Transverse colon (tissue), 4 donors: ENCODE measurements at places on chromosomes 3 and 15. TPM values are rescaled to one million over a fixed set of nuclear protein-coding genes. Genes with fewer than 3 reads are reported as not detected.

- DNase-seq, result no peak
Measured at GRCh38 chr3:187770224-187770623, 25.0 kb upstream of the BCL6 start.

DNA sequence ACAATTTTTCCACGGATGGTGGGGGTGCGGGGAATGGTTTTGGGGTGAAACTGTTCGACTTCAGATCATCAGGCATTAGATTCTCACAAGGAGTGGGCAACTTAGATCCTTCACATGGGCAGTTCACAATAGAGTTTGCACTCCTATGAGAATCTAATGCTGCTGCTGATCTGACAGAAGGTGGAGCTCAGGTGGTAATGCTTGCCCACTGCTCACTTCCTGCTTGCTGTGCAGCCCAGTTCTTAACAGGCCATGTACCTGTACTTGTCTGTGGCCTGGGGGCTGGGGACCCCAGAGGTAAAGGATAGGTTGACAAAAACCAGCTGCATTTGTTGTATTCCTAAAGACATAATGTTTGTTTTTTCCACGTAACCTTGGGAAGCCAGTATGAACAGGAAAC, 16.0 kb downstream of the DZIP3 start:
- DNase-seq, result no peak

DNA sequence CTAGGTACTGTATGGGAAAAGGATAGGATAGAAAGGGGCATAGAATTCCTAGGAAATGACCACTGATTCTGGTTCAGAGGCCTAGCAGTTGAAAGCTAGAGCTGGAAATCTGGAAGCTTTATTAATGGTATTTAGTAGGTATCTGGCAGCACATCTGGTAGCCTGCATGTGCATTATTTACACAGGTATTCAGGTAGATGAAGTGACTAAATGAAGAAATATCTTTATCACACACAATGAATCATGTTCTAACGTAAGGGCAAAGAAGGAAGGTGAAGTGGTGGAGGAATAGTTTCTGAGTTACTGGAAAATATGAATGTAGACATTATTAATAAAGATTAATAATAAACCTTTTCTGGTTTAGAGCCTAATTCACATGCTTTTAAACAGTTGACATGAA, 119.9 kb downstream of the MBNL1 start:
- DNase-seq, result no peak

DNA sequence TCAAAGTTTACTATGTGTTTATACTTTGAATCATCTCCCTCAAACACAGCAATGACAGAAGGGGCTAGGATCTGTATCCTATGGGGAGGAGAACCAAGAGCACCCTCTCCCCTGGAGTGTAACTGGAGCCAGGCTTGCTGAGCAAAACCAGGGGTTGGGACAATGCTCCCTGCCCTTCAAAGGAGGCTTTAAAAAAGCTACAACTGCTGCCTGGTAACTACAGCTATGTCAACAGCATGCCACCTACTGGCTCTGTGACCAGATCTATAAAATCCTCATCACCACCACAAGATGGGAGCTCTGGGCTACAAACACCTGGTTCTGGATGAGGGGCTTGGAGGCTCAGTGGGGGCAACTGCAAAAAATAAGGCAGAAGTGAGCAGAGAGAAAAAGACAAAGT, 61.9 kb downstream of the ANO10 start:
- no peak for DNase-seq

- DNase-seq, result no peak
Measured at GRCh38 chr15:35151782-35152181, 66.7 kb upstream of the NANOGP8 start.

- no peak for DNase-seq
Measured at GRCh38 chr3:12150112-12150511, 8.6 kb downstream of the TIMP4 start.

DNA sequence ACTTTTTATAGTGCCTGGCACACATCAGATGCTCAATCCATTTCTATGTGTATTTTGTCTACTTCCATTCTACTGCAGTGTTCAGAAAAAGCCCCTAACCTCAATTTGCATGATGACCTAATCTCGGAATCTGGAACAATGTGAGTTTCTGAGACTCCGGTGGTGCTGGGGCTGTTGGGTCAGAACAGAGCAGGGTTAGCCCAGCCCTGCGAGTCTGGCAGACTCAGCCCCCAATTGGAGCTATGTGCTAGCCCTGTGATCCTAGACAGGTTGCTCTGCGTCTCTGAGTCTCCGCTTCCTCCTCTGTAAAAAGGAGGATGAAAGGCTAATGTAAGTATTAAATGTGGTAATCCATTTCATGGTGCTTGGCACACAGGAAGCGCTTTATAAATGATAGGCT, 95.0 kb upstream of the ICE2 start:
- DNase-seq, result peak; percentile 54

- DNase-seq, result peak; percentile 55
Measured at GRCh38 chr15:90035095-90035839, 34.1 kb downstream of the ZNF710 start.

- no peak for DNase-seq
Measured at GRCh38 chr3:102141928-102142239, 292.6 kb downstream of the NFKBIZ start.

- peak; percentile 21 for DNase-seq
Measured at GRCh38 chr15:81752546-81752942, 293.3 kb downstream of the MEX3B start.

GRCh38 chr3:117853923-117854668, 1144.5 kb downstream of the TUSC7 start:
- DNase-seq, result no peak

DNA sequence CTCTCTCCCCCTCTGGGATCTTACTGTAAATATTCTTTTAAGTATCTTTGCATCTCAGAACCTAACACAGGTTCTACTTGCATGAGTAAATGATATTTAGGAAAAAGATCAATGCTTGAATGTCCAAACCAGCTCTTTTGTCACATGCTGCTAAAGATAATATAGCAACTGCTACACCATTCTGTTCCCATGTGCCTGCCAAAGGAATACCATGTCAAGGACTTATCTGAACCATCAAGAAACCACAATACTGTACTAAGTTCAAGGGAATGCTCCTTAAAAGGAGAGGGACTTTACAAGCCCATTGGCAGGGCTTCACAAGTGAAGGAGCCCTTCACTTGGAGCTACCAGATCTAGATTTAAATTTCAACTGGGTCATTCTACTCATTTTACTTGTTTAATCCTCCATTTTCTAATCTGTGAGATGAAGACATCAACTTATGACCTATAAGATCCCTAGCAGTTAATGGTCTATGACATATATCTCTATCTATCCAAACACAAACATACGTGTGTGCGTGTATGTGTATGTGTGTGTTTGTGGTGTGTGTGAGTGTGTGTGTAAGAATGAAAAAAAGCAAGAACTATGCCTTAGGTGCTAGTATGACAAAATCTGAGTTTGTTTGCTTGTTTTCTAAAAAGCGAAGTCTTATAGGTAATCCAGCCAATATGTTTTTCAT, 13.0 kb upstream of the SEC62 start:
- DNase-seq, result no peak

DNA sequence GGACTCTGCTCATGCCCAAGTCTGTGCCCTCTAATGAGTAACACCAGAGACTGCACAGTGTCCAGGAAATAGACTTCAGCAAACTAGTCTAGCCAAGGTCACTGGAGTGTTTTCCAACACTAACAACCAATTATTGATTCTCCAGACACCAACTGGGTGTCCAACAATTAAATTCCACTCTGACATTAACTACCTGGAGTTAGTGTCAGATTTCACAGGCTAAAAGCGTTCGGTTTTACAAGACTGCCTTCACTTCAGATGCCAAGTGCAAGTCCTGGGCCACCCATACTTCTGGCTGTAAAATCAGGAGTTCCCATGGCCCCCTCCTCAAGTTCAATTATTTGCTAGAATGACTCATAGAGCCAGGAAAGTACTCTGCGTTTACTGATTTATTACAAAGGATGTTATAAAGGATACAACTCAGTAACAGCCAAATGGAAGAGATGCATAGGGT, 20.8 kb upstream of the CFAP161 start:
- no peak for DNase-seq

- no peak for DNase-seq
Measured at GRCh38 chr3:12437221-12437605, 47.1 kb upstream of the TSEN2 start.

DNA sequence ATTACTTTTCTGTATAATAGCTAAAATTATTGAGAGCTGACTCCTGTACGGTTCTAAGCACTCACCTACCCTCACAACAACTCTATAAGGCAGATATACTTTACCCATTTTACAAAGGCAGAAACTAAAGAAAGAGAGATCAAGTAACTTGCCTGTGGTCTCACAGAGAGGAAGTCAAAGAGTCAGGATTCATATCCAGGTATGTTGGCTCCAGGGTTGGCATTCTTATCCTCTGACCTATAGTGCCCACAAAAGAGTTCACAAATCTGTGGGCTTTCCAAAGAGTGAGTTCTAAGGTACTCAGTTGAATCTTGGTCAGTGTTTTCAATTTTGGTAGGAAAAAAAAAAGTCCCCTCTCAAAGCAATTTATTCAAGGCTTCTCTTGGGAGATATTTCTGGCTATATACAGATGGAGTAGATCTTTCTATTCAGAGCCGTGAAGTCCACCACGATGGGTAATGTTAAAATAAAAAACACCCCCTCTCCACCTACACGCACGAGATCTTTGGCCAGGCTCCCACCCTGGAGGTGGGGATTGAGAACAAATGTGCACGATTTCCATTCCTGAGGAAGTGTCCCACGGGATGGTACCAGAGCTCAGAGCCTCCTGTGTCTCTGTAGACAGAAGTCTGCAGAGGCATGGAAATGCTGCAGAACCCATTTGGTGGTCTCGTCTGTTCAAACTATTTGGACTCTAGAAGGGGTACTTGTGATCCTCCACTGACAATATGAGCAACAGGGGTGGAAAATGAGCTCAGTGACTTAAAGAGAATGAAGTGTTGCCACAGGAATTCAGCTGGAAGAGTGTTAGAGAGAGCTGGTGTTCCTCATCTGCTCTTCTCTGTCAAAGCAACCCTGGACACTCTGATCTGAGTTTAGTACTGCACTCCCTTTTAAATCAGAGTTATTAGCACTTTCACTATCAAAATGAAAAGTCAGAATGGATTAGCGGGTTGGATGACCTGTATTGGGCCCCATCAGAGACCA, 212.1 kb upstream of the EIF1B start:
- no peak for DNase-seq

DNA sequence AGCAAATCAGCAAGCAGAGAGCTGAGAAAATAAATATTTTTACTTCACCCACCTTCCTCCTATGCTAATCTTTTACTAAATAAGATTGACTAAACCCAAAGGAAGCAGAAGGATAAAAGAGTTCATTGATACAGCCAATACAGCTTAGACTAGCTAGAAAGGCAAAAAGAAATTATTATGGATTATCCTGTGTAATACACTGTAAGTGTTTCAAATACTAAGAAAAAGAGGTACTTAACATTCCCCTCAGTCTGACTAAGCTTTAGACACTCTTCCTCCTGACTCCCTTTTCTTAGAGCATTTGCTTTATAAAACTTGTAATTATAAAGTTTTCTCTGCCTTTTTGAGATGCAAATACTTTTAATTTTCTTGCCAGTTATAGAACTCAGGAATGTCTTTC, 848.9 kb upstream of the CADM2 start:
- no peak for DNase-seq

DNA sequence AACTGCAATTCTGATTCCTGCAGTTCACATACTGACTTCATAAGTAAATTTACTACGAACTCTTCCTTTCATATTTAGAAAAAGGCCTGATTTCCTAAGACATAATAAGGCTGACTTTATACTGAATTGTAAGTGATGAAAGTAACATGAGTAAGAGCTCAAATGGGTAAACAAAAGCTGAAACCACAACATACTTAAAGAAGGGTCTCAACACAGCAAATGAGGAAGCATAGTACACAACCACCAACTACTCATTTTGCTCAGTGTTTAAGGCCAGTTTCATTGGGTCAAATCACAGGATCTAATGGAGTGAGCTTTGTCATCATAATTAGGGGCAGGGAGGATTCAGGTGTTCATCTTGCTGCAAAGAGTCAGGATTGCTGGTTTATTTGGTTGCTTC, 81.4 kb downstream of the SETD2 start:
- DNase-seq, result no peak

DNA sequence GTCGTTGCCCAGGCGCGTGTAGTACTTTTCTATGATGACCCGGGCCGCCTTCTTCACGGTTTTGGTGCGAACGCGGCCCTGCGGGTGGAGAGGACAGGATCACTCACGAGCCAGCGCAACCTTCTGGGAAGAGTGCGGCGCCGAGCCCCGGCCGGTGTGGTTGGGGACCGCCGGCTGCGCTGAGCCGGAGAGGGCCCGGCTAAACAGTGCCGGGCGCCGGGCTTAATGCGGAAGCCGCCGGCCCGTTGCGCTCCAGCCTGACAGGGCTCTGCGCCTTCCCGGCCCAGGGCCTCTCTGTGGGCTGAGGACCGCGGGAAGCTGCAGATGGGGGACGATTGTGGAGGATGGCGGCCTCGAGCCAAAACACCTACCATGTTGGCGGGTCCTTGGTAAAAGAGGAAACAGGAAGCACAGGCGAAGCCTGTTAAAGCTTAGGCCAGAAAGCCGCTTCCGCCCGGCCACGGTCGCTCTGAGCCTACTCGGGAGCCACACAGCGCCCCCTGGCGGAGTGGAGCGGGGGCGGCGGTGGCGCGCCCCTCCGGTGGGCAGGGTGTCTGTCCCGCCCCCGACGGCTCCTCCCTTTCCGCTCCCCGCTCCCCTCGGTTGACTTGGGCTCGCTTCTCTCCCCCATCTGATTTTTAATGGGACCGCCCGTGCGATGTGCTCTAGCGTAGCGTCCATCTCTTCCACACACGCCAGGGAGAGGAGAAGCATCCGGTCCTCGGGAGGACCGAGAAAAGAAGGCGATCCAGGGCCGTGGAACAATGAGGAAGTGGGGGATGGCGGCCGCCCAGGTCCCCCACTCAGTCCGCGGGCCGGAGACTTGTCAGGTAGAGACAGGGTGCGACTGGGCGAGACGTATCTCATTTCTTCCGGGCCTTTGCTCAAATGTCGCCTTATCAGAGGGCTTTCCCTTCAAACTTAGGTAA, at the start of gene RPS17:
TSS of gene RPS17 (minus strand) at position 403 of the 929 bp plus-strand sequence. CDS start at position 374, 29 bp downstream.
- peak; percentile 98 for DNase-seq

DNA sequence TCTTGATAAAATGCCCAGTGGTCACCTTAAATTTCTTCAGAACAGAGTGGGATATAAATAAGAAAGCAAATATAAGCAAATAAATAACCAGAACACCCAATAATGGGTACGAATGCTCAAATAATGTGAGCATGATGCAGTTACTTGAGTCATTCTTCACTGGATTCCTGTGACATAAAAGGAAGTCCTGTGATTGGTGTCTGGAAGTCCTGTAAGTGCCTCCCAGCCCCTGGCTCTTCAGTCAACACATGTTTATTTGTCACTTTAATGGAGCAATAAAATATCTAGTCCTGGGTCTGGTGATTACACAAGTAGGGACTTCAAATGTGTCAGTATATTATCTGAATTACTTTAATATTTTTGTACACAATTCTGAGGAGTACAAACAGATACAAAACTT, 30.4 kb downstream of the TMEM212 start:
- no peak for DNase-seq

The GRK7 gene
- not detected for total RNA-seq

The BLM gene
- 2.2 TPM for total RNA-seq

The EBLN2 gene
- total RNA-seq, result 19.4 TPM

The KCNMB3 gene
- total RNA-seq, result 6.8 TPM

The MFGE8 gene
- total RNA-seq, result 56.9 TPM

The LRRN1 gene
- total RNA-seq, result not detected

The GOLGA8Q gene
- 3.3 TPM for total RNA-seq

The CD200R1 gene
- total RNA-seq, result 1.1 TPM

The FANCD2OS gene
- total RNA-seq, result not detected

The SCN5A gene
- total RNA-seq, result not detected
